ENCODE measurements at places on chromosomes 5 and 9.
A peak's percentile ranks its signal among the peaks of the same experiment; 100 is the strongest.

- no peak for DNase-seq
Measured at GRCh38 chr5:10555277-10555684, 8.6 kb upstream of the ANKRD33B start.

DNA sequence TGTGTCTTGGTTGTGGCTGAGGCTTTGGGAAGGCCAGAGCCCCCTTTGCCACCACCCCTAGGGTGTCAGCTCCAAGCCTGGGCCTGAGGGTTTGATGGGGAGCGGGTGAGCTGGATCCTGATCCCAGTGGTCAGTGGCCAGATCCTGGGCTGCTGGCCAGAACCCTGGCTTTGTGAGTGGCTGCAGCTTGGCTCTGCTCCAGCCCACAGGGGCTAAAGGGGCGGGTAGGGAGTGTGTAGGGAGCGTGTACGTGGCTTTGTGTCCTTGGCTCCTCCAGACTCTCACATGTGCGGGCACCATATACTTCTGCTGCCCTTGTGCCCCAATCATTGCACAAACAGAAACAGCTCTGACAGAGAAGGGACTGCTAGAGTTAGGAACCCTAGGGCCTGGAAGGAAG, 1.2 kb upstream of the IL11RA start:
- no peak for DNase-seq

- DNase-seq, result no peak
Measured at GRCh38 chr9:98409719-98410118, 154.3 kb upstream of the TBC1D2 start.

DNA sequence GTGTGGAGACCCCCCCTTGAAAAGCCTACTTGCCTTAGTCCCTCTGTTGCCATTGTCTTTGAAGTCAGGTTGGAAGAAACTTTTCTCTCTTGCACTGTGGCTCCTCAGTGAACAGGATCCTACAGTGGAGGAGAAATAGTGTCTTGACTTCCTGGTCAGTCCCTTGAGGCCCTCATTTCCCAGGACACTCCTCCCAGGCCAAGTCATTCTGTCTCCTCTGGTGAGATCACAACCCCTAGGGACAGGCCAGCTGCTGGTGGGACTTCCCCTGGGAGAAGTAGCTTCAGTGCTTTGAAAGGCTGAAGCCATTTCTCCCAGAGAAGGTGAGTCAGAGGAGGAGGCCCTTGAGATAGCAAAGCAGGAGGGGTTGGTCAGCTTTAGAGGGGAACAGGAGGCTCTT, 10.1 kb upstream of the GRIA1 start:
- no peak for DNase-seq

- no peak for DNase-seq
Measured at GRCh38 chr5:136203303-136203922, 10.5 kb upstream of the SMIM32 start.

- no peak for DNase-seq
Measured at GRCh38 chr9:126862104-126862761, 1.8 kb downstream of the ZBTB34 start.

DNA sequence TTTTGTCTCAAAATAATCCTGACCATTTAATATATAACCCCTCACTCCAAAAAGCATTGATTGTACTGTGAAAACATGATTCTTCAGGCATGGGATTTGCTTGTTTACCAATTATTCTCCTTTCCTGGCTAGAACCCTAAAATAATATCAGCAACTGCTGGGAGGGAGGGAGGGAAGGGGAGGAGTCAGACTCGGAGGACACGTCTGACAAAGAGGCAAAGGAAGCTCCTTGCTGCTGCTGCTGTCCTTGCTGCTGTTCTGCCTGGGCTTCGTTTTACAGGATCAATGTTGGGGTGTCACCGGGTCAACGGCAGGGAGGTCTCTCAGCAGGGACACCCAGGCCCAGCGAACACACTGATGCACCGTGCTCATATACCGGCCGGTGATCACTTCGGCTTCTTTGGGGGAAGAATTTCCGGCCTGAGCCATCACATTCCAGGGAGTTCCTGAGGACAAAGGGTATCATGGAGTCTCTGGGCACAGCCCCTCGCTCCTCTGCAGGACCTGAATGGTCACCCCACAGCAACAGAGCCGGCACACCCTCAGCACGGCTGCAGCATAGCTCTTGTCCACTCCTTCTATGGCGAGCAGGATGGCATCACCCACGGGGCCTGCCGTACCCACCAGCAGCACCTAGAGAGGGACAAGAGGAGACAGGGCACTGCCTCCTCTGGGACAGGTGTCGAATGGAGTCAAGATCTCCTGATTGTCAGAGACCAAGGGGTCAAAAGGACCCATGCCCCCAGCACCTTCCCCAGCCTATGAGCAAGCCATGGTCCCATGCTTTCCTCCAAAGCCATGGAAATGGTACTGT, 27.9 kb downstream of the MED10 start:
- no peak for DNase-seq

- no peak for DNase-seq
Measured at GRCh38 chr5:138653502-138653901, 78.3 kb upstream of the HSPA9 start.

- peak; percentile 41 for DNase-seq
Measured at GRCh38 chr9:69173891-69174615, at the start of gene TJP2. TSS of gene TJP2 (plus strand) at chr9:69174277. CDS start at chr9:69174373, 96 bp downstream.

- DNase-seq, result no peak
Measured at GRCh38 chr5:178338126-178338749, 105.6 kb upstream of the PHYKPL start.

- DNase-seq, result no peak
Measured at GRCh38 chr9:110058304-110058953, 149.5 kb downstream of the C9orf152 start.

DNA sequence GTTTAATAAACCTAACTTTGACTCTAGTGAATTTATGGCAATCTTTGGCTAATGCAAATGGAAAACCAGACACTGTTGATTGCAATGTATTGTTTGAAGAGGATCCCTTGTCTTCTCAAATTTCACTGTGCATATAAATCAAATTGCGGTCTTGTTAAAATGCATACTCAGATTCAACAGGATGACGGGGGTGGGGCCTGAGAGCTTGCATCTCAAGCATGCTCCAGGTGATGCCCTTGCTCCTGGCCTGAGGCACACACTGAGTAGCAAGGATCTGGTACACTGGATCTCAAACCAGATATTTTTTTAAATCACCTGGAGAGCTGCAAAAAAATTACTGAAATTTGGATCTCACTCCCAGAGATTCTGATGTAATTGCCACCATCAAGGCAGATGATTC, 463.7 kb downstream of the DNAH5 start:
- DNase-seq, result no peak

DNA sequence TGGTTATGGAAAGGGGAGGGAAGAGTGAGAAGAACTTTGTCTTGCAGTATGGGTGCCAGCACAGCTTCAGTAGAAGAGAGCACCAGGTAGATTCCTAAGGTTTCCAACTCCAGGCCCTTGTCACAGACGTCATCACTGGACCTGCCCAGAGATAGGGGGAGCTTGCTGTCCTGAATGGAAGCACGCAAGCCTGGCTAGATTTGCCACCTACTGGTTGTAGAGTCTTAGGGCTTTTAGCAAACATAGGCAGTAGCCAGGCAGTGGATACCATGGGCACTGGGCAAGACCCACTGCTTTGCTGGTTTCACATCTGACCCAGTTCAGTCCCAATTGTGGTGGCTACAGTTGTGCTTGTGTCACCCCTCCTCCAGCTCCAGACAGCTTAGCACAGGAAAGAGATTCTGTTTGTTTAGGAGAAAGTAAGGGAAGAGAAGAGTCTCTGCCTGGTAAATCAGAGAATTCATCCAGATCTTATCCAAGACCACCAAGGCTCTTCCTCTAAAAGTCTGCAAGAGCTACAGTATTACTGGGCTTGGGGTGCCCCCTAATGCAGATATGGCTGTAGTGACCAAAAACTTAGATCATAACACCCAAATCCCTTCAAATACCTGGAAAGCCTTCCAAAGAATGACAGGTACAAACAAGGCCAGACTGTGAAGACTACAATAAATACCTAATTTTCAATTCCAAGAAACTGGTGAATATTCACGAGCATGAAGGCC, 158.9 kb downstream of the HINT1 start:
- no peak for DNase-seq

GRCh38 chr5:16810208-16810854, 125.8 kb downstream of the MYO10 start:
- no peak for DNase-seq

DNA sequence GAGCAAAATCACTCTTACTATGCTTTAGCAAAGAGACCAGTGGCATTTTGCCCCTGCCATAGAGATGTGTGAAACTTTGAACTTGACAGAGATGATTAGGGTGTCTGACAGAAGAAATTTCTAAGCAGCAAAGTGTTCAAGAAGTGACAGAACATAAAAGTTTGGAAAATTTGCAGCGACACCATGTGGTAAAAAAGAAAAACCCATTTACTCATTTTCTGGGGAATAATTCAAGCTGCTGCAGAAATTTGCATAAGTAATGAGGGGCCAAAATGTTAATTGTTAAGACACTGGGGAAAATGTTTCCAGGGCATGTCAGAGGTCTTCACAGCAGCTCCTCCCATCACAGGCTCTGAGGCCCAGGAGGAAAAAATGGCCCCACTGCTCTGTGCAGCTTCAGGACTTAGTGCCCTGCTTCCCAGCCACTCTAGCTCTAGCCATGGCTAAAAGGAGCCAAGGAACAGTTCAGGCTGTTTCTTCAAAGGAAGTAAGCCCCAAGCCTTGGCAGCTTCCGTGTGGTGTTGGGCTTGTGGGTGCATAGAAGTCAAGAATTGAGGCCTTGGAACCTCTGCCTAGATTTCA, 6.1 kb upstream of the AP3B1 start:
- no peak for DNase-seq

DNA sequence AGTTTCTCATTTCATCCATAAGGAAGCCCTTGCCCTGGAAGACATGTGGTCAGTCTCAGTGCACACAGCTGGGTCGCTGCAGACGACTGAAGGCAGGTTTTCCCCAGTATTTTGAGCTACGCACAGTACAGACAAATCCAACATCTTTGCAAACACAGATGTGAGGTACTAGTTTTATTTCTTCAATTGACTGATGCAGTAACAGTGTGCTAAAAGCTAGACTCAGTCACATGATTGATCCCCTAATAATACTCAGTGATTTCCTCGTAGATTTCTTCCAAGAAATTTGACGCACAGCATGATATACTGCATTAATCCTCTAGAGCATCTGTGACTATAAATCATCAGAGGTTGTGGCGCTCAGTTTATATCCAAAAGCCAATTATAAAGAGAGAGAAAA, 346.1 kb downstream of the DIRAS2 start:
- DNase-seq, result no peak

DNA sequence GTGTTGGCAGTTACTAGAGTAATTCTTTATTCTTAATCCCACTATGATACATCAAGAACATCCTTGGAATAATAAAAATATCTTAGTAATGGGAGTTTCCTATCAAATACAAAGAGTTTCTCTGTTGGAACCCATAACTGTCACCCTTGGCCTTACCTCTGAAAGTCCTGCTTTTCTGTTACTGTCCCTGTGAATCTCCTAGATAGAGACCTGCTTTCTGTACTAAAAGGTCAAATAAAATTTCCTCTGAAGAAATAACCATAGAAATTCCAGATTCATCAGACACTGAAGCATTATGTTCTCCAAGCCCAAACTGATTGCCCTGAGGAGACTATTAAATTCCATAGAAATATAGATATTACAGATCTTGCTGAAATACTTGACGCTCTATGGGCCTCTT, 63.0 kb downstream of the KCNV2 start:
- DNase-seq, result no peak

GRCh38 chr9:114153761-114154599, 1.4 kb upstream of the COL27A1 start:
- no peak for DNase-seq

DNA sequence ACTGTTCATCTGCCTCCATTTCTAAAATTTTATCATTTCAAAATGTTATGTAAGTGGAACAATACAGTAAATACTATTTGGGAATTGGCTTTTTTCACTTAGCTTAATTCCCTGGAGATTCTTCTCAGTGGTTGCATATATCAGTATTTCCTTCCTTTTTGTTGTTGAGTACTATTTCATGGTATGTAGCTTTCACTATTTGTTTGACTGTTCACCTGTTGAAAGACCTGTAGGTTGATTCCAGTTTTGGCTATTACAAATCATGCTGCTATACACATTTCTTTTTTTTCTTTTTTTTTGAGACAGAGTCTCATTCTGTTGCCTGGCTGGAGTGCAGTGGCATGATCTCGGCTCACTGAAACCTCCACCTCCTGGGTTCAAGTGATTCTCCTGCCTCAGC, 33.0 kb upstream of the PWWP2A start:
- DNase-seq, result no peak

DNA sequence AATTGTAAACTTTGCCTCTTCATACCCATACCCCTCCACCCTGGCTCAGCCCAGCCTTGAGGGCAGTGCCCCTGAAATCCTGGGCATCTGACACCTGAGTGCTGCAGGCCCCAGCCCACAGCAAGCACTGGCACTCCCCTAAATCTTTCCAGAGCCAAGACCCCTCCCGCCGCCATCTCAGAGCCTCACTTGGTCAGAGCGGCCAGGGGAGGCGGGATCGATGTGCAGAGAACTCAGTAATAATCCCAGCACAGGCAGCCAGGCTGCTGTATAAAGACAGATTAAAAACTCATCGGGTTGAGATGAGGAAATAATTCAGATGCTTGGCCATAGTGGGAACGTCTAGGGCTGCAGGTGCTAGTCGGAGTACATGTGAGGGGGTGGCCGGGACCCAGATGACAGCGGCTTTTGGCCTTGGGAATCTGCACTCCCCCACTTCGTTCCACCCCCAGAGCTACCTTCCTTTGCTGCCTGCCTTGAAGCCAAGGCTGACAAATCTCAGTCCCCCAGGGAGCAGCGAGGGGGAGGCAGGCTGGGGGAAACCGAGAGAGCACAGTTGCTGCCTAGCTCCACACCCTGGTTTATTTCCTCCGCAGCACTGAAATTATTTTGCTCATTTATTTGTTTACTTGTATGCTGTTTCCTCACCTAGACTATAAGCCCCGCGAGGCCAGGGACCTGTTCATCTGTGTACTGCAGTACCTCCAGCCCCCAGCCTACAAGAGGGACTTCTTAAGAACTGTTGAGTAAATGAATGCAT, 19.5 kb upstream of the ARAP3 start:
- DNase-seq, result no peak

DNA sequence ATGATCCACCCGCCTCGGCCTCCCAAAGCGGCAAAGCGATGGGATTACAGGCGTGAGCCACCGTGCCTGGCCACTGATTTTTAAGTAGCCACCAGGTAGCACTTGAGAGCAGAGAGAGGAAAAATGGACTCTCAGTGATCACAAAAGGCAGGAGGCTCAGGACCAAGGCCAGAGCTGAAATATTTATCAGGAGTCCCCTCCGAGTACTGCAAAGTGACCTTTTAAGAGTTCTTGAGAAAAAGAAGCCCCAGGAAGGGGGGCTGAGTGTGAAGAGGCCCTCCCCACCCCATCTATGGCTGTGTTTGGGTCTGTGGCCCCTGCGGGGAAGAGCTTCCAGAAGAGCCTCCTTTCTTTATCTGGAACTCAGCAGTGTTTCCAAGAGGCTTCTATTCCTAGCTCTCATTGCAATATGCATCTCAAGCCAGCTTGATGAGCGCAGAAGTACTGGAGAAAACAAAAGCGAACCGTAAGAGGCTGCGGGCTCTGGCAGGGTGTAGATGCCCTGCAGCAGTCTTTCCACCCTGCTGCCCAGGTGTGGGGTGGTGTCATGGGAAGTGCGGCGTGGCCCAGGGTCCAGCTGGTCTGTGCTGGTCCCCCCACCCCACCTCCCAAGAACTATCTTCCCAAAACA, 75.5 kb upstream of the CDK20 start:
- DNase-seq, result no peak
